Iris pigment epithelial cell (primary cell): ENCODE measurements at places on chromosomes 16 and 17.
A peak's percentile ranks its signal among the peaks of the same experiment; 100 is the strongest.

DNA sequence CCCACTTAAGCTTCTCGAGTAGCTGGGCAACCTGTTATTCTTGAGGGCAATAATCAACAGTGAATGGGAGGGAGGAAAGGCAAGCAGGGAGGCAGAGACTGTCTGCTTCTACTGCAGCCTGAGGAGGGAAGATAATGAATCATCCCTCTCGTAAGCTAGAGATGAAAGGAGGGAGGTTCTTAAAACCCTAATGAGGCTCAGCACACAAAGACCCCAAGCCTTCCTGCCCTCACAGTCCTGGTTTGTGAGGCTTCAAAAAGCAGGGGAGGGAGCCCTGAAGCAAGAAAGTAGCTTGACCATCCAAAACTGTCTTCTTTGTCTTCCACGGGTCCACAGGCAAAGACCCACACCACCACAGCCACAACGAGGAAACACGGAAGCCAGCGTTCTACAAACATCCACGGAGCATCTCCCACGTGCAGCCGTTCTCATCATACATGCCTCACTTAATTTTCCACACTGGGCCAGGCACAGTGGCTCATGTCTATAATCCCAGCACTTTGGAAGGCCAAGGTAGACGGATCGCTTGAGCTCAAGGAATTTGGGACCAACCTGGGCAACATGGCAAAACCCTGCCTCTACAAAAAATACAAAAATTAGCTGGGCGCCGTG, 1.8 kb downstream of the PIK3R5 start:
- DNase-seq = no peak

DNA sequence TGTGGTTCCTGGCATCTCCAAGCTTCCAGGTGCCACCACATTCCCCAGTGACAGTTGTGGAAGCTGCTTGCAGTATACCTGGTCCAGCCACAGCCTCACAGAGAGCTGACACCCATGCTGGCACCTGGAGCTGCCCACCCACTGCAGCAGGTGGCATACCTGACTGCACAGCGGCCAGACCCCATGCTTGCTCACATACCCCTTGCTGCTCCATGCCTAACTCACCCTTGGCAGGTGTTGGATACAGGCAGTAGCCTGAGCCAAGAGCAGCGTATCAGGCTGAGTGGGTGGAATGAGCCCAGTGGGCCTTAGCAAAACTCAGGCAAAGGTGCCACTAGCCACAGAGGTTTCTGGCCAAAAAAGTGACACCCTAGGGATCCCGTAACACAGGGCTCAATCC, 232.3 kb downstream of the CEP112 start:
- DNase-seq = no peak

GRCh38 chr17:81858170-81858966, 2.0 kb downstream of the P4HB start:
- DNase-seq = no peak

DNA sequence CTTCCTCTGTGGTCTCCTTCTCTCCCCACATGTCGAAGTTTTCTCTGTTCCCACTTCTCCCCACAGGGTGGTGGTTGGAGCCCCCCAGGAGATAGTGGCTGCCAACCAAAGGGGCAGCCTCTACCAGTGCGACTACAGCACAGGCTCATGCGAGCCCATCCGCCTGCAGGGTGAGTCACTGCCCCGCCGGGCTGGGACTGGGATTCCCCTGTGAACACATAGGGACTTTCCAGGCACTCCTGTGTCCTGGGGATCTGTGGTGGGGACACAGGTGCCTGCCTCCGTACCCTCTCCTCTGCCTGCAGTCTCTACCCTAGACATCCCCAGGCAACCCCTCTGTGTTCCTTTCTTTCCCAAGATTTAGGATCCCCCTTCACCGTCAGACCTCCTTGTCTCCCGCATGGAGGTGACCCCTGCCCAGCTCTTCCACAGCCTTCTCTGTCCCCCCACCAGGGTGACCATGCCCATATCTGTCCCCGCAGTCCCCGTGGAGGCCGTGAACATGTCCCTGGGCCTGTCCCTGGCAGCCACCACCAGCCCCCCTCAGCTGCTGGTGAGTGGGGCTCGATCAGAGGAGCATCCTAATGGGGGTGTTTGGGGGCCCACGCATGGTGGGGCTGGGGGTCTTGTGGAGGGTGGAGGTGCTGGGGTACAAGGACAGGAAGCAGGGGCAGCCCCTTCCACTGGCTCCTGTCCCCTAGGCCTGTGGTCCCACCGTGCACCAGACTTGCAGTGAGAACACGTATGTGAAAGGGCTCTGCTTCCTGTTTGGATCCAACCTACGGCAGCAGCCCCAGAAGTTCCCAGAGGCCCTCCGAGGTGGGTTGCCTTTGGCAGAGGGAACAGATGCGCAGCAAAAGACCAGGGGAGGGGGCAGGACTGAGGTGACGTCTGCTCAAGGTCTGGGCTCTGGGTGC, 5.8 kb downstream of the ITGAM start:
- DNase-seq = peak; percentile 71

- DNase-seq = no peak
Observed at GRCh38 chr16:58035356-58036170, 10.0 kb downstream of the MMP15 start.

GRCh38 chr16:65739518-65739917, 617.7 kb upstream of the CDH11 start:
- DNase-seq = no peak

GRCh38 chr17:70624211-70624610, 454.9 kb downstream of the KCNJ2 start:
- no peak for DNase-seq

DNA sequence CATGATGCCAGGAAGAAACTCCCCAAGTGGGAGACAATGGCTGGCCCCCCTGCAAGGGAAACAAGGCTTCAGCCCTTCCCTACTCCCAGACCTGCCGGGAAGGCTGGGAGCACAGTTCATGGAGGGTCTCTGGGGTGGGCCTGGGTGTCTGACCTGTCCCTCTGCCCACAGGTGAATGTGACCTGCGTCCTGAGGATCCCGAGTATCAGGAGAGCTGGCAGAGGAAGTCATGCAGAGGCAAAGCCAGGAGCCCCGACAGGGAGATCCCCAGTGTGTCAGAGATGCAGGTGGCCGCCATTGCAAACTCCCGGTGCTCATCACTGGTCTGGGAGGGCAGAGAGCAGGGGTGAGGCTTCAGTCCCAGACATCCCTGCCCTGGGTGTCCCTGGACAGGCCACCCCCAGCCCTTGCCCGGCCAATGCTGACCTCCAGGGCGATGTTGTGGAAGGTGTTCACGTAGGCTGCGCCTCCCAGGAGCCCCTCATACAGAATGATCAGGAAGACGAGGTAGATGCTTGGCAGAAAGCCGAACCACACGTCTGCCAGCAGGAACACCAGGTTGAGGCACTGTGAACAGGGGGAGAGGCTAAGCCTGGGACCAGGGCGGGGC, 5.3 kb upstream of the NPIPB7 start:
- no peak for DNase-seq

GRCh38 chr17:66751771-66752170, 83.1 kb upstream of the CACNG5 start:
- no peak for DNase-seq

GRCh38 chr16:77227745-77228144, 28.5 kb downstream of the SYCE1L start:
- DNase-seq = no peak

GRCh38 chr17:74245145-74245831, 28.7 kb upstream of the DNAI2 start:
- no peak for DNase-seq

GRCh38 chr16:52741351-52741750, 194.4 kb upstream of the TOX3 start:
- DNase-seq = no peak

DNA sequence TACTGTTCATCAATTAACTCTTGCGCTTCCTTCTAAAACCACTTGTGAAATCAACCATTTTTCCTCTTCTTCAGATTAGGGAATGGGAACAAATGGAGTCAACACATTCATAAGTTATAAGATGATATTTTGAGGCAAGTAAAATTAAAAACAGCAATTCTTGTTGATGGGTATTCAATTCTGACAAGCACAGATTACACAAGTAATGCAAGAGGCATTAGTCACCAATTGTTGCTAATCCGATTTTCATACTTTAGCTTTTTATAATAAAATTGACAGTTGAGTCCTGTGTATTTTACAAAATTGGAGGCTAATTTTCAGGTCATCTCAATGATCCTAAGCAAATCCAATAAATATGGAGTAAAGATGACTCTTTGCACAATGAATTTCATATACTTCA, 918.4 kb upstream of the SOX9 start:
- DNase-seq = peak; percentile 16

DNA sequence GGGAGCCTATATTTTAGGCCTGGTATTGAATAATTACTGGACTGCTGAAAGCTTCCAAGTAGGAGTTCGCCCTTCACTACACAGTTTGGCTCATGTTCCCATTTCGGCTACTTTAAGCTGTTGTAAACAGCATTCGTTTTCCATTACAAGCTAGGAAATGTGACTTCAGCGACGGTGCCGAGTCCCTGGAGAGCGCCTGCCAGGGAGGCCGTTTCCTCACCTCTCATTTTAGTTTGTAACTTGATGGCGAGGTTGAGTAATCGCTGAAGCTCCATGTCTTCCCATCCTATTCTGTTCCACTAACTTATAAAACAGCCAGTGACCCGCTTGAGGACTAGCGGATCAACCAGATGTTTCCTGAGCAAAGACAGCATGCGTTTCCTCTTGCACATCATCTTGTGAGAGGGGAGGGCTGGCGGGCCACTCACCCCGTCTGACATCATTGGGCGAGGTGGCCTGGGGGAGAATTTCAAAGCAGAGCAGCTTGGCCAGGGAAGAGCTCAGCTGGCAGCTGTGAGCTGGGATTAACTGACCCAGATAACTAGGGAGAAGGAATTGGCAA, 32.9 kb downstream of the PCTP start:
- peak; percentile 17 for DNase-seq

- no peak for DNase-seq
Observed at GRCh38 chr16:27951489-27952120, 111.9 kb downstream of the GSG1L start.
